ENCODE measurements at places on chromosomes 5 and 9.

DNA sequence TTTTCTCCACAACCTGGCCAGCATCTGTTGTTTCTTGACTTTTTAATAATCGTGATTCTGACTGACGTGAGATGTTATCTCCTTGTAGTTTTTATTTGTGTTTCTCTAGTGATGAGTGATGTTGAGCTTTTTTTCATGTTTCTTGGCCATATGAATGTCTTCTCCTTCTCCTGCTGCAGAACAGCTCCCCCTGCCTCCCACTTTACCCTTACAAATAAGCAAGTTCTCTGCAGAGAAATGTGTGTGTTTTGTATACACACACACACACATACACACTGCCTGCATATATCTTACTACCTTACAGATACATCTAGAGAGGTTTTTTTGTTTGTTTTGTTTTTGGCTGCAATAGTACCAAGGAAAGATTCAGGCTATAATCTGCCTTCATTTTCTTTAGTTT, 88.7 kb upstream of the PHF24 start:
- no peak for DNase-seq

- no peak for DNase-seq
Observed at GRCh38 chr5:16546732-16547131, 70.1 kb downstream of the RETREG1 start.

DNA sequence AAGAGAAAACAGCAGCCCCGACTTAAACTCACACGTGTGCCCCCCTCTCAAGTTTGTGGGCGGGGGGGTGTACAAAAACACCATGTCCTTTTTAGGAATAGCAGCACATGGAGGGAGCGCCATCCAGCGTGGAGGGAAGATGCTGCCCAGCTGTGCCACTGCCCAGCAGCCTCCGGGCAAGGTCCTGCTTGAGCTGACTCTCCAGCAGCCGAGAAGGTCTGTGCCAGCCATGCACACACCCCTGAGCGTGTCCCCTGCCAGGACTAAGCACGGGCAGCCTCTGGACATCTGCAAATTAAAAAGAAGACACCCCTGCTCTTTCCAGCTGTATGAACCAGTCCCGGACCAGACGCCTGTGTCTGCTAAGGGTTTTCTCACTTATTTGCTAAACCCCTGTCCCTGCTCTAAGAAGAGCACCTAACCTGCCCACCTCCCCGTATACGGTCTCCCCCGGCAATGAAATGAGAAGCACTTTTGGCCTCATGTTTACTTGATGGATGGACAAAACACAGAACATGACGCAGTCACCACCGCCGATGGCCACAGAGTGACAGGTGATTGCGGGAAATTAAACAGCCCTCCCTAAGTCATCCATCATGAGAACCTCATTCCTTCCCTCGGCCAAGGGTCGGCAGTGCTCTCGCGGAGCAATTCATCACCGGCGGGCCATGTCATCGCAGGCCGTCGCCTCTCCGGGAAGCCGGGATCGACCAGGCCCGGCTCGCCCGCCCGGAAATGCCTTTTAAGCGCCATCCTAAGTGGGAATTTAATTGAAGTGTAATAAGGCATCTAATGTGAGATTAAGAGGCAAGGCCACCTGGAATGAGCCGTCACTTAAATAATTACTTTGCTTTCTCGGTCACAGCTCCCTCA, 96.9 kb downstream of the OLFM1 start:
- no peak for DNase-seq

GRCh38 chr5:59317023-59317773, 576.3 kb downstream of the PDE4D start:
- DNase-seq = peak; percentile 74

DNA sequence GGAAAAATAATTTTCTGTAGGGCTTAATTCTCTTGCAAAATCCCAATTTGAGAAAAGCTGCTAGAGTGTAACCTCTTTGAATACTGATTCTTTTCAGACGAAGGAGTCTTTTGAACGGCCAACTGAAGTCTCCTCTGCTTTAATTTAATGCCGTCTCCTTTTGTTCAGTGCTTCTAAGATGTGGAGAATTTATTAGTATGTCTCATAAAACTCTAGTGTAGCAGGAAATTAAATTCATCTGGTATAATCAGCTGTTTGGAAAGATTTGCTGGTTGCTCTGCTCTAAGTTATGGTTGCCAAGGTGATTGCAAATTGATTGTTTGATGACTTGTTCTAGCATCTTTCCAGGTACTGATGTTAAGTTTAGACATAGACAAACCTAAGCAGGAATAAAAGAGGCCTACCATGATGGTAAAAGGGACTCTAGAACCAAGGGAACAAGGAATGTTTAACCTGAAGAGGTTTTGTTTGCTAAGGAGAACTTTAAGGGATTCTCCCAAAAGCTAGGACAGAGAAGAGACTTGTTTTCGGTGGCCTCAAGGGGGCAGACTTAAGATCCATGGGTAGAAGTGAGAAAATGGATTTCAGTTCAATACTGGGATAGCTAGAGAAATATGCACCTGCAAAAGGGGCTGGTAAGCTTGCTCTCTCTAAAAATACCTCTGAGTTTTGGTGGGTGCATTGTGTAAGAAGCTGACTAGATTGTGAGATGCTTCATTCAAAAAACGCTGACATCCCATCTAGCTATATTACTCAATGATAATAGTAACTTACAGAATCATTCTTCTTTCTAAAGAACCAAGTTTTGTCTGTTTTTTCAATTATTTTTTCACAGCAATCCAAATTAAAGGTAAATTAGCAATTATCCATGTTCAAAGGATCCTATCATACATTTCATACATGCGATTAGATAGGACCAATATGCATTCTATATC, 5.7 kb upstream of the ADRB2 start:
- no peak for DNase-seq

- no peak for DNase-seq
Observed at GRCh38 chr9:123954518-123955280, 24.8 kb upstream of the DENND1A start.

DNA sequence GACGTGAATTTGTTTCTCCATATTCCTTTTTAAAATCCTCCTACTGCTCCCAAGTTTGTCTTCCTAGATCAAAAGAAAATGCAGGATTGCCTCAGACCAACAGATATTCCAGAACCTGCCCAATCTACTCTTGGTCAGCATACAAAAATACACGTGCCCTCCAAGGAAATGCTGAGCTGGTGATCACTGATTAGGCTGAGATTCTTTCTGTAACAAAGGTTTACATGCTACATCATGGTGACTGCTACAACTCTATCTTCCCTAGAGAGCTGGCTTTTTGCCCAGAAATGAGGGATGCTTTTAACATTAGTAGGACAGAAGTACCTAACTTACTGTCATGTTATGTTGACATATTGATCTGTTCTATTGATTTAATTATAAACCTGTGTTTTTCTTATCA, 35.5 kb downstream of the OR2Y1 start:
- DNase-seq = no peak

- DNase-seq = no peak
Observed at GRCh38 chr5:180084638-180085561, 13.3 kb upstream of the RNF130 start.

- DNase-seq = no peak
Observed at GRCh38 chr5:87411586-87411972, 1.2 kb downstream of the CCNH start.

DNA sequence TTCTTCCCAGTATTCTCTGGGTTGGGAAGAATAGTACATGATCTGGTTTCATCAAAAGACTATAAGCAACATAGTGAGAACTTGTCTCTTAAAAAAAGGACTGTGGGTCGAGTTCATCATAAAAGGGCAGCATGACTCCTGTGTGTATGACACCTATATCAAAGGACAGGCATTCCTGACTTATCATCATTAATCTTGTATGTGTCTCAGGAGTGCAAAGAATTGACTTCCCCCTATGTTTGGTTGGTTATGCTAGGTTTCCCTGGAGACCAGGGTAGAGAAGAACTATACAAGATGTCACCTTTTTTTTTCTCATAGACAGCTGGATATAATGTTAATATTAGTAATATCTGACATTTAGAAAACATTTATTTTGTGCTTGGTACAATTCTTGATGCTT, 173.1 kb upstream of the ANKRD55 start:
- DNase-seq = no peak

DNA sequence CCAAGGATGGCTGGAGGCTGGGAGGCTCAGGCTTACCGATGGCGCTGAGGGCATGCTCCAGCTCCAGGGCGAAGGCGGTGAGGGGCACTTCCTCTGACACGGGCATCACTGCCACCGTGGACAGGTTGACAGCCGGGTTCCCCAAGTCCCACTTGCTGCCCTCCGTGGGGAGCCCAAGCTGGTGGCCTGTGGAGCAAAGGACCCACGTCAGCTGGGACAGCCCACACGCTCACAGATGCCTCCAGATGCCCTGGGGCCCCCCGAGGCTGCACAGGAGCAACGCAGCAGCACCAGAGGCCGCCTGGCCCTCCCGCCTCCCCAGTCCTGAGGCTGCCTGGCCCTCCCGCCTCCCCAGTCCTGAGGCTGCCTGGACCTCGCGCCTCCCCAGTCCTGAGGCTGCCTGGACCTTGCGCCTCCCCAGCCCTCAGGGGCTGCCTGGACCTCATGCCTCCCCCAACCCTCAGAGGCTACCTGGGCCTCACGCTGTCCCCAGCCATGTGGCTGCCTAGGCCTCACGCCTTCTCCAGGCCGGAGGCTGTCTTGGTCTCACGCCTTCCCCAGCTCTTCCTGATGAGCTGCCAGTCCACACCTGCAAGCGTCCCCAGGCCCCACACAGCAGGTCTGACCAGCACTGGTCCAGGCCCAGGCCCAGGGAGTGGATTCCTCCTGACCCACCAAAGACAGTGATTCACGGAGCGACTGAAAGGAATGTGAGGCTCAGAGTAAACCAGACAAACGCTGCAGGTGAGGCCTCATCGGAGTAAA, 25.6 kb upstream of the NSMF start:
- DNase-seq = no peak

GRCh38 chr5:61081741-61082140, 80.5 kb downstream of the SMIM15 start:
- DNase-seq = no peak

- DNase-seq = no peak
Observed at GRCh38 chr5:179295778-179296149, 49.5 kb downstream of the ADAMTS2 start.

DNA sequence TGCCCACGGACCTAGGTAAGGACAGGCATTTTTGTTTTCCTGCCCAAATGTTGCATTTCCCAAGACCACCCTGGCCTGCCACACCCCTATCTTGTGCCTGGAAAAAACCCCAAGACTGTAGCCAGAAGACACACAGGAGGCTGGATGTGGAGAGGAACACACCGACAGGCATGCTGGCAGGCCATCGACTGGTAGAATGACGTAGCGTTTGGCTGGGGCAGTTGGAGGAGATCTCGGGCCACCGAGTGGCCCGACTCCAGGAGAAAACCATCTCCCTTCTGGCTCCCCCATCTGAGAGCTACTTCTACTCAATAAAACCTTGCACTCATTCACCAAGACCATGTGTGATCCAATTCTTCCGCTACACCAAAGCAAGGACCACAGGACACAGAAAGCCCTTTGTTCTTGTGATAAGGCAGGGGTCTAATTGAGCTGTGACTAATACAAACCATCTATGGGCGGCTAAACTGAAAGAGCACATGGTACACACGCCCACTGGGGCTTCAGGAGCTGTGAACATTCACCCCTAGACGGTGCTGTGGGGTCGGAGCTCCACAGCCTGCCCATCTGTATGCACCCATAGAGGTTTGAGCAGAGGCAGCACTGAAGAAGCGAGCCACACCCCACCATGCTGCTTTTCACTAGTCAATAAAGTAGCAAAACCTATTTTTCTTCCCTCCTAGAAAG, 38.9 kb upstream of the N4BP3 start:
- peak; percentile 82 for DNase-seq

DNA sequence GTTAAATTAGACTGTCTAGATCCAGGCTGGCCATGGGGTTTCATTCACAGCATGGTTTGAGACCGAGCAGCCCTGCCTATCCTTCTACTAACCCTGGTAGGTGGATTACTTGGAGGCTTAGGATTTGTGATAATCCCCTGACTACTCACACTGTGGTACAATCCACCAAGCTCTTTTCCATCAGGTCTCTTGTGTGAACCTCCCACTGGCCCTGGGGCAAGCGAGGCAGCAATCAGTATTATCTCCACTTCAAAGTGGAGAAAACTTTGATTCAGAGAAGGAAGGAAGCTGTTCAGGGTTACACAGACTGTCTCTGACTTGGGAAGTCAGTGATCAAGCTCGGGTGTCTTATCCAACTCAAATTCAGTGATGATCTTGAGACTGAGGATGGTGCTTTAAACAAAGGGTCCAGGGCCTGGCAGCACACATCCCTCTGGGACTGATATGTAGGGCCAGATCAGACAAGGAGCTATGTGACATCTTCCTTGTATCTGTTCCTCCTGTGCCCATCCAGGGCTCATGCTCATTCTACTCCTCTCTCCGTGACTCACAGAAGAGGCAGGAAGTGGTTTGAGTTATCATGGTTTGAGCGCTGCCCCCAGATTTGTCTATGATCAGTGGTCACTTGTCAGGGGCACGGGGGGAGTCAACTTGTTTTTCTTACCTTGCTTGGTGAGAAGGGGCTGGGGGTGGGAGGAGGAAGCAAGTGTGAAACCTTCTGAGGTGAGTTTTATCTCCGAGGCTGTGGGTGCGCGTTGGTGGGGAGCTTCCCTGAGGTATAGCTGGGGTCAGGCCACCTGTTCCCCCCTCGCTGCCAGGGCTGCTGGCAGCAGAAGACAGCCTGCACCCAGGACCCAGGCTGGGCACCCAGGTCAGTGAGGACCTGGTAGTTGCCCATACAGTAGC, 48.6 kb downstream of the RGS3 start:
- no peak for DNase-seq

DNA sequence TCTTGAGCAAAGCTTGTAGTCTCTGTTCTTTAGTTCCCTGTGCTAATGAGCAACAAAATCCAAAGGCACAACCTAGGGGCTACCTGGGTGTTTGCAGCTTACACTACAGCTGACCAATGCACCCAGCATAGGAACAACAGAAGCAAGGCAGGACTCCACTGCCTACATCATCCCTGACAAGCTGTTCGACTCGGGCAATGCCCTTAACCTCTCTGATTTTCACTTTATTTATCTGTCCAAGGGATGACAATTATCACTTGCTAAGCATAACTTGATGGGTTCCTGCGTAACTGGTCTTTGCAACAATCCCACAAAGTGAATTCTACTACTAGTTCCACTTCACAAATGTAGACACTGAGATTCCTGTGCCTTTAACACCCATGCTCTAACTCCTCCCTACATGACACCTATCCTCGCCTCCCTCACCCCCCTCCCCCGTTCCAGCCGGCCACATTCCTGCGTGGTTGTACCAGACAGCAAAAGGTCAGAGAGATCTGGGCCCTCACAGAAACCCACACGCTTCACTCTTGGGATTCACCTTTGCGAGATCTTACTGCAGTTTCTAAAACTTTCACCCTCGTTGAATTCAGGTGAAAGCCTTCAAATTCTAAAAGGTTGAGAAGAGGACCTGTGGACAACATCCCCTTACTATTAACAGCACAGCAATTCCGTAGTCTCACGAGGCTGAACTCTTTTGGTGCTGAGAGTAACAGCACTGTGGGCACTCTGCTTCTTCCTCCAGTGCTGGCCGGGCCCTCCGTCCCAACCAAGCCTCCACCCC, 995 bp downstream of the IPPK start:
- peak; percentile 88 for DNase-seq

DNA sequence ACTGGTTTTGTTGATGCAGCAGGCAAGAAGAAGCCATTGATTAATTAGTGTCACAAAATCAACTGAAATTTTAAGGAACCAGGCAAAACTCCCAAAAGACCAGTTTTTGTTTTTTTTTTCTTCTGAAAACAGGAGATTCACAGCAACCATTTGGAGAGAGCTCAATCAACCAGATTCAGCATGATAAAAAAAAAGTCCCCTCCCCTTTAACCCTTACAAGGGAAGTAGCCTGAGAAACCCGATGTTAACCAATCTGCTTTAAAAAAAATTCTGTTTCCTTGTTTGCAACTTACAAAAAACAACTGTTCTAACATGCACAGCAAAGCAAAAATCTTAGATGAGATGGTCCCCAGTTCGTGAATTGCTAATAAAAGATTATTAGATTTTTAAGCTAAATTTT, 59.7 kb downstream of the HMHB1 start:
- no peak for DNase-seq

All from islet precursor cell (in vitro differentiated cells).